ENCODE measurements at places on chromosomes 2 and 18.

- no peak for DNase-seq
These were observed 286.5 kb upstream of the SLC14A2 start for GRCh38 chr18:45328811-45329210.

DNA sequence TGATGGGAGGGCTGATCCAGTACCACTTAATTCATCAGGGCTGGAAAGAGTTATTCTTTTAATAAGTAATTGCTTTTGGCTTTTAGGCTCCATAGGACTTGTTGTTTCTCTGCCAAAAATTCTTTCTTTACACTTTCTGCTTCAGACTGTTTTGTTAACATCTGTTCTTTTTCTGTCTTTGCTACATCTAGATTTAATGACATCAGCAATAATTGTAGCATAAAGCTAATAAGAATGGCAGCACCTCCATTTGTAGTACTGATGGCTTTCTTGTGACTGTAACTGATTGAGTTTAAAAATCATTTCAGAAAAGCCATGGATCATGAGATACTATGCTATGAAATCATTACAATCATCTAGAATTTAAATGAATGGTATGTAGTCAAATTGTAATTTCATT, 46.4 kb upstream of the ACKR3 start:
- DNase-seq, result no peak

- DNase-seq, result no peak
These were observed 244.9 kb upstream of the CXCR4 start for GRCh38 chr2:136362676-136363390.

DNA sequence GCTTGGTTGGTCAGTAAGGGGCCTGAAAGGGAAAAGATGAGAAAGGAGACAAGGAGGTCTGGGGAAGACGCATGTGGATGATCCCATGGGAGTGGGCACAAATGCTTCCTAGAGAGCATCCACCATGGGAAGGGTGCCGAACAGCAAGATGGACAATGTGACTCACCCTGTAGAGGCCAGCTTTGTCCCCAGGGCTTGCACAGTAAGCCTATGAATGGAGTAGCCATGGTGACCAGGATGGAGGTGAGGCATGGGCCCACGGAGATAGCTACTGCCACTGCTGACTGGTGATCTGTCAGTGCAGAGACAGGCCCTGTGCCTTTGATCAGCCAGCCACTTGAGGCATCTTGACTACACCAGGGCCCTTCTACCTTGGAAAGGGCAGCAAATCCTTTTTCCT, 172.6 kb downstream of the HAUS1 start:
- no peak for DNase-seq

- no peak for DNase-seq
These were observed 71.7 kb upstream of the SKOR2 start for GRCh38 chr18:47323158-47323557.

- no peak for DNase-seq
These were observed 222.5 kb downstream of the SEPTIN10 start for GRCh38 chr2:109391243-109391642.

GRCh38 chr18:42338683-42339082, 383.6 kb downstream of the PIK3C3 start:
- no peak for DNase-seq

GRCh38 chr2:161952783-161953191, 121.2 kb downstream of the DPP4 start:
- DNase-seq, result no peak

GRCh38 chr2:119424284-119425118, 7.2 kb upstream of the TMEM37 start:
- DNase-seq, result no peak

DNA sequence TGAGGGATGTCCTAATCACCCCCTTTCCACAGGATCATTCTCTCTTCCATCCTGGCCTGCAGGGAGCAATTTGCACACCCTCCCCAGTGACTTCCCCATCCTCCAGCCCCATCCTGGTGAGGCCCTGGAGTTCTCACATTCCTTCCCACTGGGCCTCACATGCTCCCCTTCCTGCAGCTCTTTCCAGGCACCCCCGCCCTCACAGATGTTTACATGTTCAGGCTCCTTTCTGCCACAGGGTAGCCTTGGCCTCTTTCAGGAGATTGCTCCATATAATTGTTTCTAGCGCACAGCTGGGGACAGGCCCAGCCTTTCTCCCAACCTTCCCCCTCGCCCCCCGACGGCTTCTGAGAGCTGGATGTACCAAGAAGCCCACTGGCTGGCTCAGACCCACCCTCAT, 288.4 kb upstream of the TRIB2 start:
- DNase-seq, result no peak

DNA sequence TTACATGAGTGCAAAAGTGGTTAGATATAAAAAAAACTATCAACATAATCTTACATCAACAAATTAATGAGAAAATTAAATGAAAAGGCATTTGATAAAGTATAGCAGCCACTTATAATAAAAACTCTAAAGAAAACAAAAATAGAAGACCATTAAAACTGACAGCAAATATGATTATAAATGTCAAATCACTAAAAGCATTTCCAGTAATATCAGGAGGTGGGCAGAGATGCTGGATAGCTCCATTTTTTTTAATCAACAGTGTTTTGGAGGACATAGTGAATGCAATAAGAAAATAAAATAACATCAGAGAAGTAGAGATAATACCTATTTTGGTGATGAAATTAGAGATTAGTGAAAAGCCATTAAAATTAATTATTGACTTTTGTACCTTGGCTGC, 173.4 kb downstream of the LRRTM4 start:
- no peak for DNase-seq

GRCh38 chr2:84846741-84847142, 34.1 kb downstream of the TRABD2A start:
- DNase-seq, result no peak

DNA sequence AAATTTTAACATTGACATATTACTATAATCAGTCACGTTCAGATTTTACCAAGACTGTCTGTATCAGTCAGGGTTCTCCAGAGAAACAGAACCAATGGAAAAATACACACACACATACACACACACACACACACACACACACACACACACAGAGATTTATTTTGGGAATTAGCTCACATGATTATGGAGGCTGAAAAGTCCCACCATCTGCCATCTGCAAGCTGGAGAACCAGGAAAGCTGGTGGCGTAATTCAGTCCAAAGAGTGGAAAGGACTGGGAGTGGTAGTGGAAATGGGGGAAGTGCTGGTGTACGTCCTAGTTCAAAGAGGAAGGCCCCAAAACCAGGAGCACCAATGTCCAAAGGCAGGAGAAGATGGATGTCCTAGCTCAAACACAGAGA, 166.4 kb downstream of the AKAIN1 start:
- no peak for DNase-seq

GRCh38 chr2:19109518-19109917, 248.9 kb downstream of the OSR1 start:
- DNase-seq, result no peak

GRCh38 chr18:73043211-73043610, 175.4 kb upstream of the NETO1 start:
- DNase-seq, result no peak

GRCh38 chr18:12867441-12868123, 16.5 kb downstream of the PTPN2 start:
- no peak for DNase-seq

DNA sequence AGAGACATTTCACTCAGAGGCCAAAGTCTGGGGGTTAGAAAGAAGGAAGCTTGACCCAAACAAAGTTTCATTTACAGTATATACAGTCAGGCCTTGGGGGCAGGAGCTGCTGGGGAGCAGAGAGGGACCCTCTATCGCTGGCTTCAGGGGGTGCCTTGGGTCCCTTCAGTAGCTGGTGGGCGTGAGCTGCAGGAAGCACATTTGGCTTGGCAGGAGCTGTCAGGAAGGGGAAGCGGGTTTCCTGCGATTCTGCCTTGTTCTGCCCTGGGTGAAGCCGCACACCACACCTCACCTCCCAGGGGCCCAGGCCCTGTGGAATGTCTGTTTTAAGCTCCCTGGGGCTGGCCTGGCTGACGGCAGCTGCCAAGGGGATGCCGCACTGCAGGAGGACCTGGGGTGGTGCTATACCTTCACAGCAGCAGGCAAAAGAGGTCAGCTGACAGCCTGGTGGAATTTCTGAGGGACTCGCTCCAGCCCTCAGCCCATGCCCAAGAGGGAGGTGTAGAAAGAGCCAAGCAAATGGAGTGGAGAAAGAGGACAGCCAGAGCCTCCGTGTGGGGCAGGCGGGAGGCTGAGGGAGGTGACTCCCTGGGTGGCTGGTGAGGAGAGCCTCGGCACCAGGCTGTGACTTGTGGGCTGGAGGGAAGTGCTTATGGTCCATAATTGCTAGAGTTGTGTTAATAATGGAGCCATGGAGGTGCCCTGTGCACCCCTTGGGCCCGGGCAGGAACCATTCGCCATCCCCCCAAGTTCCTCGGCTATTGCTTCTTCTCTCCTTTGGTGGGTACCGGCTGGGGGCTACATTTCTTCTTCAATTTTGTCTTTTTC, 43.9 kb downstream of the PSD4 start:
- no peak for DNase-seq

DNA sequence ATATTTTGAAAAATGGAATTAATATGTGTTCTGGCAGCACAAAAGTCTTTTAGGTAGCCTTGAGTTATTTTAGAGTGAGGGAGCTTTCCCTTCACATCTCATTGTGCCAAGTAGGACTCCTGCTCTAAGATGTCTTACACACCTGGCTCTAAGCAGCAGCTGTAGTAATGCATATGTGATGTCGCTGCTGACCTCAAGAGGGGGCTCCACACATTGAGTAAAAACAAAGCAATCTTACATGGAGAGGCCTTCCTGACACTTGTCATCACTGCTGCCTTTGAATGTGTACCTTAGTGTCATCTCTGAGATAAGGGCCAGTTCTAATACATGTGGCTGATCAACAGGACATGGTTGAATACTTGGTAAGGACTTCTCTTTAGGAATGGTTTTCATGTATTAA, 75.8 kb downstream of the ACTR3 start:
- no peak for DNase-seq

- DNase-seq, result no peak
These were observed 200.0 kb upstream of the SIX3 start for GRCh38 chr2:44741507-44741906.

GRCh38 chr2:118689874-118690273, 157.6 kb downstream of the EN1 start:
- no peak for DNase-seq

GRCh38 chr2:238908960-238909951, 61.4 kb downstream of the TWIST2 start:
- no peak for DNase-seq

GRCh38 chr18:6835345-6835744, 105.8 kb downstream of the ARHGAP28 start:
- no peak for DNase-seq

DNA sequence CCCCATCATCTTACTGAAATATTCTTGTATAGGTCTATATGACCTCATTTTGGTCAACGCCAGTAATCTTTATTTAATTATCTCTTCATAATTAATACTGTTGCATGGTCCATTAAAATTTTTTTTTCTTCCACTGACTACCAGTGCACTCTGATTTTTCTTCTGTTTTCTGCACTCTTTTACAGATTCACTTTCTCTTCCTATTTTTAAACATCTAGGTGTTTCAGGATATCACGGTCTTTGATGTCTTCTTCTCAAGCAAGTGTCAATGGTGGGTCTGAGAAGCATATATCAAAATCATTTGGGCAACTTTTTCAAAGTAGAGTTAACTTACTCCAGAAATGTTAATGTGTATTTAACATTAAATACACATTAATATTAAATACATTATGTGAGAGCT, 51.4 kb downstream of the CCDC141 start:
- DNase-seq, result no peak

DNA sequence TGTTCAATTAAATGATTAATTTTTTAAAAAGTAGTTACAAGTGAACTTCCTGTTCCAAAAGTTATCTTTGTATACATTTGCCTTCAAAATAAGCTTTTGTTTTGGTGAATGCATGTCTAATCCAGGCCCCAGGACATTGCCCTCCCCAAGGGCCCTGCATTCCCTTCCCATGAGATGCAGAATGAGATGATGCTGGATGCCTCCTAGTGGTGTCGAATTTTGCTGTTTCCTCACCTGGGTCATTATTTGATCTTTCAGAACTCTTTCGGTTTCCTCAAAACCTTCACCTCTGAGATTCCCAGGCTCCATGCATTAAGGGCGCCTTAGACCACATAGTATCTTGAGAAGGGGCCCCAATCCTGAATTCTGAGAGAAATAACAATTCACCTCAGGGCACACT, 728.8 kb downstream of the CNTNAP5 start:
- DNase-seq, result no peak

GRCh38 chr2:77737236-77737635, 215.1 kb upstream of the LRRTM4 start:
- DNase-seq, result no peak

DNA sequence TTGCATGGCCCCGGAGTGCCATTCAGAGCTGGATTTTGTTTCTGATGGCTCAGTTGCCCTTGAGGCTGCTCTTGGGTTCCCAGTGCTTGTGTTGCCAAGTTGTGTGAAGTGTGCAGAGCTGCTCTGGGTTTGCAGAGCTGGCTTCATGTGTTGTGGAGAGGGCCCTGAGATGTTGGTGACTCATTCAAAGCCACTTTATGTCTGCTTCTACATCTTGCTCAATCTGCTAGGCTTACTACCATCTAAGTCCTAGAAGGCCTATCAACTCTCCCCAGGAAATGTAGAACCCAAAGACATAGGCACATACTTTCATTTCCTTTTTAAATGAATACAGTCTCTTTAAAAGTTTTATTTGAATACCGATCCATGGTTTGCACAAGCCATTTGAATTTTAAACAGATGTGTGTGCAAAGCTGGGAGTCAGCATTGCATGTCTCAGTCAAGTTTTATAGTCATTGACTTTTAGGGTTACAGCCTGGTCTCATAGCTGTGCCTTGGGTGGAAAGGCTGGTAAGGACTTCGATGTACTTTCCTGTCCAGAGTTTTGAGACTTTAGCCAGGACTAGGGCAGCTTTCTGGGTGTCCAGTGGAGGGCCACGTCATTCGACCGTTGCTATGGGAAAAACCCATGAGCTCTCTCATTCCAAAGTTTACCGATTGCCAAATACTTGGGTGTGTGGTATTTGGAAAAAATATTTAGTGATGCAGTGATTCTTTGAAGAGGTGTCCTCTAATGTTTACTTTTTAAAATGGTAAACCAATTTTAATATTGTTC, 105.0 kb downstream of the LTBP1 start:
- no peak for DNase-seq

GRCh38 chr18:75562216-75562615, 134.7 kb upstream of the SMIM21 start:
- no peak for DNase-seq

- no peak for DNase-seq
These were observed 4.1 kb upstream of the PRR30 start for GRCh38 chr2:27143285-27143684.

- no peak for DNase-seq
These were observed 1.5 kb upstream of the SLC35G4 start for GRCh38 chr18:11607906-11608305.

- DNase-seq, result no peak
These were observed 228.4 kb upstream of the SP5 start for GRCh38 chr2:170486730-170487129.

DNA sequence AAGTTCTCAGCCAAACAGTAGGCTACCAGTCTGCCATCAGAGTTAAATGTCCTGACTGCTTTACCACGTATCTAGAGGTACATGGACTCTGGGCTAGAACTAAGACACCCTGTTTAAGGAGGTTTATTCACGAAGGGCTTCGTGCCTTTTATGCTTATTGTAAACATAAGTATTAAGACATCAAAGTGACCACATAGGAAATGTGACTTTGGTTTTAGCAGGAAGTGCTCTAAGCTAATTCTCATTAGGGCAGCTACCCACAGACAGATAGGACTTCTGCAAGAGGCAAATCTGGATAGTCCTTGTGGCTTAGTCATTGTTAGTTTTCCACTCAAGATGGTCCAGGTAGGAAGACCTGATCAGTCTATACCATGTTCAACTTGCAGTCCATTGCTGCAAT, 233.3 kb upstream of the MGAT5 start:
- DNase-seq, result no peak

Data from hypothalamus (tissue), 51 donors.